Neural progenitor cell (in vitro differentiated cells): ENCODE measurements at places on chromosomes 16 and 17. TPM values are rescaled to one million over a fixed set of nuclear protein-coding genes. Genes with fewer than 3 reads are reported as not detected.

GRCh38 chr16:2842340-2843000, 12.4 kb downstream of the ZG16B start:
- peak; percentile 69 for DNase-seq

The DHX8 gene
- total RNA-seq = 46.8 and 134 TPM in 2 replicates

The XAF1 gene
- not detected in 2 replicates for total RNA-seq

DNA sequence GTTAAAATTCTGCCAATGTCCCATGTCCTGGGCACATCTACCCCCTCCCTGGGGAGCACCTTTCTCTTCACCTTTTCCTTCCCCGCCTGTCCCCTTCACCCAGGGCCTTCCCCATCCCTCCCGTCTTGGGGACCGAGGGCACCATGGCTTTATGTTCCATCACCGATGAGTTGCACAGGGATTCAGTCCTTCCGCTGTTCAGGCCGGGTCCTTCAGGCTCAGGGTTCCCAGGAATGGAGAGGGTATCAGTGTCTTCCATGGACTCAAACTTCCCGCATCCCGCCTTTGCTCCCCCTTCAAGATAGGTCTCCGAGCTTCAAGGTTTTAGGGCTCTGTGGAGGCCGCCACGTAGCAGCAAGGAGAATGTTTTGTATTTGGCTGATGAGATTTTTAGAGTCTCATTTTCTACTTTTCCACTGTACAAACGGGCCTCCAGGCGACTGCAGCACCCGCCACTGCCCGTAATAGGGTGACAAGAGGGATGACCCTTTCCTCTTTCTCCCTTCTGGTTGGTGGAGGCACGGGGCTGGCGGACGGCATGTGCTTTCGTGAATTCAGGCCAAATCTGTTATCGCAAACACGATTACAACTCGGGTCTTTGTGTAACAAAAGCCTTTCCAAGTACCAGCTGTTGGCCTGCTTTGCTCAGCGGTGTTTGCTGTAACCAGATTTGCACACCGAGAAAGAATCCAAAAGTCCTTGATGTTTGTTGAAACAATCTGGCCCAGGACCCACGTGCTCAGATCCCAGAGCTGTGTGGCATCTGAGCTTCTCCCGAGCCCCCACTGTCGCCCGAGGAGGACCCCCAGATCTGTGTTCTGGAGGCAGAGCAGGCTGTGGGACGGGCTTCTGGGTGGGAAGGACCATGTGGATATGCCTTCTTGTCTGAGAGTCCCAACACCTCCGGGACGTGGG, 236.3 kb downstream of the SEC14L1 start:
- no peak for DNase-seq

The ANKRD40CL gene
- total RNA-seq = not detected in 2 replicates

GRCh38 chr16:79067600-79067999, 532.9 kb downstream of the MAF start:
- DNase-seq = no peak

- DNase-seq = no peak
These were observed 173.4 kb upstream of the PSMD7 start for GRCh38 chr16:74123195-74123594.

DNA sequence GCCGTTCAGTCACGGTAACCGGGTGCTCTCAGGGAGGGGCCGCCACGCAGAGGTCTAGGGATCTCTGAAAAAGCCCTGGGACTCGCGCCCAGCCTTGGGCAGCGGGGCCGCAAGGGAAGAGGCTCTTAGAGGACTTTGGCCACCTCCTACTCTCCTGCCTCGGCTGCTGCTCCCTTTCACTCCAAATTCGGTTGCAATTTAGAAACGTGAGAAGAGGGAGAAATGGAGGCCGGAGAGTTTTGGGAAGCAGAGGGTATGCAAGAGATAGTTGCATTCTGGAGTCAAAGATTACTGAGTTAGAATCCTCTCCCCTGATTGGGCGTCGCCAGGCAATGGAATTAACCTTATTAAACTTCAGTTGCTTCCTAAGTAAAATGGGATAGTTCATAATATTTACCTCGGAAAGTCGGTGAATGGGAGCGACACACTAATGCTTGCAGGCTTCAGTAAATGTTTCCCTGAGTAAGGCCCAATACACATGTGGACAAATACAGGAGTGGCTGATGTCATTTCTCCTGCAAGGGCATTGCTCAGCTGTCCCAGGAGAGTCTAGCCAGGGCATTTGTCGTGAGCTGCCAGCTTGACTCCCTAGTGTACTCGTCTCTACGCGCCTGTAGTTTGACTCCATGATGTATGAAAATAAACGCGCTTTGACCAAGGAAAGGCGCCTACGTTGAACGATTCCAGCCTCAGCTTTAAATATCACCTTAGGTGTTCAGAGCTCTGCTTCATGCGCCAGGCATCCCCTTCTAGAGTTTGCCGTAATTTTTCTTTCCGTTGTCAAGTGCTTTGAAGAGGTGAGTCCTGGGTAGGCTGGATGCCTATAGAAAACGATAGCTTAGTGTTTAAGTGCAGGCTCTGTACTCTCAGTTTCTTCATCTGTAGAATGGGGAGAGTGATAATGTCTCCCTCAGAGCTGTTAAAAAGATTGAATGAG, 667 bp downstream of the OGFOD1 start:
- DNase-seq = peak; percentile 78

The MYO15A gene
- 1.2 and 5.4 TPM in 2 replicates for total RNA-seq

The ALOX15B gene
- 0.06 TPM in 1 of 2 replicates, not detected in the other for total RNA-seq

GRCh38 chr17:4560837-4561256, 470 bp upstream of the GGT6 start:
- DNase-seq = peak; percentile 38

The VWA3A gene
- 0.56 and 1.0 TPM in 2 replicates for total RNA-seq

The TPPP3 gene
- total RNA-seq = 0.96 TPM in 1 of 2 replicates, not detected in the other
